CD4-positive, alpha-beta T cell treated with Interleukin-6 at 100 ng/mL for 8 hours (primary cell): ENCODE measurements at places on chromosomes 5 and 9.

- no peak for DNase-seq
Observed at GRCh38 chr9:134946663-134947062, 29.0 kb upstream of the FCN1 start.

DNA sequence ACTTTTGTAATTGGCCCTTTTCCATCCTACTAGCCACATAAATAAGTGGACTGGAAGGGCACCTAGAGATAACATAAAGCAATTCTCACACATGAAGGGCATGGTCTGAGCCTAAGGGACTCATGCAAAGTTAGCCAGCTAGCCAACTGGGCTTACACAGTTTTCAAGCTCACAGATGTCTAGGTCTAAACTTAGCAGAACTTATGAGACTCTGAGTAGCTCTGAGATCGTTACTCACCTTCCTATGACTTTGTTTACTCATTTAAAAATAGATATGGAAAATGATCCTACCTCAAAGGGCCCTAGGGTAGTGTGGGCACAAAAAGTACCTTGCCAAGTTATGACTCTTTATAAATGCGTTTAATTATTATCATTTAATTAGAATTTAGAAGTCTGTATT is 410.4 kb upstream of the MPDZ start:
- no peak for DNase-seq

GRCh38 chr5:178067755-178068154 is 45.6 kb upstream of the N4BP3 start:
- DNase-seq, result no peak

- no peak for DNase-seq
Observed at GRCh38 chr5:163659568-163659902, 154.1 kb downstream of the MAT2B start.

DNA sequence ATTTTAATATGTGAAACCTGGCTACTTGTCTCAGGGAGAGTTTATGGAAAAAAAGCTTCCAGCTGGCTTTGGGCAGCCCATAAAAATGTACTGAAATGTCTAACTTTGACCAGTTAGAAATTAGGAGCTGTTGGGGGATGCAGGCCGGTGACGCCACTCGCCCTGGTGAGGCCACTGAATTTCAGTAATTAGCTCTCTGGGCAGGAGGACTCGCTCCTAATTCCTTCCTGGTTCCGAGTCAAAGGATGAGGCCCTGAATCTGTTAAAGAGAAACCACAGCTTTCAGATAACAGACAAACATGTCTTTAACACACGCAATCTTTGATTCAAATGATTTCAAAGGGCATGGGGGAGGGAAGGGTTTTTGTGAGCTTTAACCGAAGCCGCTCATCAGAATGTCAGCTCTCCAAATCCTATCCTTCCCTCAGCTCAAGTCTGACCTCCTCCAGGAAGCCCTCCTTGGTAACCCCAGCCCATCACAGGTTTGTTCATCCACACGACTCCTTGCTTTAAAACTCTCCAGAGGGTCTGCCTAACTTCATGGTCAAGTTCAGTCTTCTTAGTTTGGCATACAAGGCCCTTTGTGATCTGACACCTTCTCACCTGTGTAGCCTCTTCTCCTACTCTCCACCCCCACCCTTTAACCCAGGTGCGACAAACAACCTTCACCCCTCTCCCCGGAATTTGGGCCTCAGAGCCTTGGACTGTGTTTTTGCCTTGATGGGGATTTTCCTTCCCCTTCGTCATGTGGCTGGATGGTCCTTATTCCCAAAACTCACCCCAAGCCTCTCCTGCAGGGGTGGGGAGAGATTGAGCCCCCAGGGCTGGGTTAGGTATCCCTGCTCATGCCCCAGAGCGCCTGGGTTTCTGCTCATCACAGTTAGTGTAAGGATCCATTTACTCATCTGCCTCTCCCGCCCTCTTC is 13.6 kb upstream of the PHF19 start:
- peak; percentile 83 for DNase-seq

- DNase-seq, result no peak
Observed at GRCh38 chr5:94499806-94500205, 118.6 kb downstream of the KIAA0825 start.

DNA sequence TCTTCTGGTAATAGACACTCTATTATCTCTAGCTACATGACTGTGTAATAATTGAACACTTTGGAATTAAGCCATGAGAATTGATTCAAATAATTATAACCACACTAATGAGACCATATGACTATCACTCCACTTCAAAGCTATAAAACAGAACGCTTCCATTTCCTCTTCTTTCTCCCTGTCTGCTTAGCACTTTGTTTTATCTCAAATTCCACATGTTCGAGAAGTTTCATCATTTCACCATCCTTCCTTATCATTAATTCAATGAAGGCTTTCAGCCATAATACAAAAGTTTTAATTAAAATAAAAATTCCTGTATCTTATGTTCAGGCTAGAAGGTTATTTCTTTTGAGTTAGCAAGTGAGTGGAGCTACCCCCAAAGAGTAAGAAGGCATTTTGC is 7.4 kb upstream of the DCTN4 start:
- DNase-seq, result no peak
